ENCODE measurements at places on chromosomes 4 and X. TPM values are rescaled to one million over a fixed set of nuclear protein-coding genes. Genes with fewer than 3 reads are reported as not detected.

DNA sequence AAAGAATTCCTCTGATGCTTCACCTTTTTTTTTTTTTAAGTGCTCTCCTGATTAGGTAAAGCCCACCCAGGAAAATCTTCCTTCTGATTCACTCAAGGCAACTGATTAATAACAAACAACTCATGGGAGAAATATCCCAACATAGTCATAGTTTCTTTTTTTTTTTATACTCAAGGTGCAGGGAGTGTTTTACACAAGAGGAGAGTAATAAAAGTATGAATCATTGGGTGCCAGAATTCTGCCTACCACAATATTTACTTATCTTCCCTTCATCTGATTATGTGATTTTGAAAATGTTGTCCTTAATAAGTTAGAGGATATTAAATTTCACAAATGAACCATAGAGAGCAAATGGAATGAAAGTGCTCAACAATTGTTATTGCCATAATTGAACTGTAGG is 329.9 kb downstream of the TECRL start:
- no peak for DNase-seq

Gene TEX13D
- total RNA-seq: not detected

GRCh38 chr4:101420661-101421060 is 73.3 kb upstream of the PPP3CA start:
- DNase-seq: no peak

DNA sequence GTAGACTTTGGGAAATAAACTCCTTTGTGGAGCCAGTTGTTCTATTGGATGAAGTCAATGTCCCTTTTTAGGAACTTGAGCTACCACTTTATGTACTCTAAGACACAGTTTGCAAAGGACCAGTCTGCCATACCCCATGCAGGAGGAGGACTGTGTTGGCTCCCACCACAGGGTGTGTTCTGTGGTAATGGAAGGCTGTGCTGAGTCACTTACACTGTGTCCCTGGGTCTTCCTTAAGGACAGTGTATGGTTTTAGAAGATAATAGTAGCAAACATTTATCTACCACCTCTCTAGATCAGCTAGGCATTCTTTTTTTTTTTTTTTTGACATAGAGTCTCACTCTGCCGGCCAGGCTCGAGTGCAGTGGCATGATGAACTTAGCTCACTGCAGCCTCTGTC is 184.0 kb upstream of the PGRMC2 start:
- no peak for DNase-seq

DNA sequence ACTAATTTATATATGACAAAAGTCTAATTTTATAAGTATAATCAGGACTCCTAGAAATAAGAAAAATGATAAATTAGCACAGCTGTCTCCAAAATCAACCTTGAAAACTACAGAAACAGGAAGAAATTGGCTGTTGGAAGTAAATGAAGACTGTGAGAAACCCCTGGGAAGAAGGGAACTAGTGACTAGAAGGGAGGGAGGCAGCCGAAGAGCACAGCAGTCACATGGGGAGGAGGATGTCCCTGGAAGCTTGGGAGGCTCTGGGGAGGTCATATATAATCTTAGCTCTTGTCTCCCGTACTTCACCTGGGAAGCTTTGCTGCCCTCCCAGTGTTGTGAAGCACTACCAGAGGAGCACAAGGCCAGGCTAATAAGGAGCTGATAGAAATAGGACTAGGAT is 8.9 kb upstream of the TMA16 start:
- DNase-seq: no peak

Gene C4orf51
- not detected for total RNA-seq

- DNase-seq: no peak
These were observed 354.8 kb downstream of the MID1IP1 start for GRCh38 chrX:39156051-39156450.

- DNase-seq: no peak
These were observed 90.7 kb downstream of the GRIA3 start for GRCh38 chrX:123274796-123275195.

- DNase-seq: no peak
These were observed 13.3 kb downstream of the RAB9A start for GRCh38 chrX:13702111-13702789.

Gene PDCL2
- total RNA-seq: not detected

GRCh38 chr4:945274-946102 is 13.2 kb downstream of the TMEM175 start:
- DNase-seq: no peak

DNA sequence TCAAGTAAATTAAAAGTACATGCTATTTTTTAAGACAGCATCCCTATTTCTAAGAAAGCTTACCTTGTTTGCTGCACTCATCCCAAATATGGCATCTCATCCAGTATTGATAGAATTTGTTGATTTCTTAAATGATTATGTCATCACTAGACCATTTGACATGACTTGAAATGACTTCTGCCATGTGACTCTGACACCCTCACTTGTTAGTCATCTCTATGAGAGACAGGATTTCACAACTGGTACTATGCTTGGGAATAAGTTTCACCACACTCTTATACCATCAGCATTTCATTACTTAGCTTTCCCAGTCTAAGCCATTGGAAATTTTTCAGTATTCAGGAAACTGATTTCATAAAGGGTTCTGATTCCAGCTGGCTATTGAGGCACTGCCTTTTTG is 55.3 kb downstream of the TMPRSS11F start:
- no peak for DNase-seq

Gene PAGE4
- total RNA-seq: not detected

- no peak for DNase-seq
These were observed 144.9 kb downstream of the SPANXA1 start for GRCh38 chrX:141439651-141440050.

DNA sequence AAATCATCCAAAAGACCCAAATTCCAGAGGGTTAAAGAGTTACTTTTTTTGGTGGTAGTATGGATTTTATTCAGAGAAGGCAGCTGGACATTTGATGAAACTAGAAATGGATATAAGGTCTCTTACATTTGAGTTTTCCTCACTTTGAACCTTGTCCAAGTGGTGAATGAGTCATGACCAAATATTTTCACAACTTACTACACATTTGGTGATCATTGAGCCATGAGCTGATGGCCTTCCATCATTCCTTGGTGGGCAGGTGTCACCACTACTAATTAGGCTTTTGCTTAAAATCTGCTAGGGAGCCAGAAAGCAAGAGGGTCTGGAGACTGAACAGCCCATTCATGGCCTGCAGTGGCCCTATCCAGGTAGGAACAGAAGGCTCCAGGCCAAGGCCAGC is 620.2 kb upstream of the INTU start:
- DNase-seq: no peak

DNA sequence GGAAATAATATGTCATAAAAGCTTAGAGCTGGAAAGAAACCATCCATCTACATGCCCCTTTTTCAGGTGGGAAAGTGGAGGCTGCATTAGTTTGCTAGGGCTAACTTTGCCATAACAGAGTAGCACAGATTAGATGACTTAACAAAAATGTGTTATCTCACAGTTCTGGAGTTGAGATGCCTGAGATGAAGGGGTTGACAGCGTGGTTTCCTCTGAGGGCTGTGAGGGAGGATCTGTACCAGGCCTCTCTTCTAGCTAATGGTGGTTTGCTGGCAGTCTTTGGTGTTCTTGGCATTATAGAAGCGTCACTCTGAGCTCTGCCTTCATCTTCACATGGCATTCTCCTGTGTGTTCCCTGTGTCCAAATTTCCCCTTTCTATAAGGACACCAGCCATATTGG is 2.4 kb downstream of the CHRNA9 start:
- no peak for DNase-seq

DNA sequence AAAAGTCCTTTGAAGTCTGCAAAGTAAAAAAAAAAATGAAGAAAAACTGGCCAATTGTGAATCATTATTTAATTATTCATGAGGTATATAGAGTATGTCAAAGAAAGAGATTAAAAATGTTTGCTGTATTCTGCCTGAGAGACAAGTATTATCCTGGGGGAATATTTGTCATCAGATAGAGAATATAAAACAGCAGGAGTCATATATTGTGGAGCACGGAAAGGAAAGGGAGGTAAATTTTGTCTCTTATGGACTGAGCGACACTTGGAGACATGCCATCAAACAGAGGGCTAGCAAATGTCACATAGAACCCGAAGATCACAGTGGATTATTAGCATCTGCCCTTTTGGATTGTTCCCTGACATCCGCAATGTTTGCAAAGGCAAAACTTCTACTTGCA is 39.2 kb upstream of the FAT1 start:
- no peak for DNase-seq

DNA sequence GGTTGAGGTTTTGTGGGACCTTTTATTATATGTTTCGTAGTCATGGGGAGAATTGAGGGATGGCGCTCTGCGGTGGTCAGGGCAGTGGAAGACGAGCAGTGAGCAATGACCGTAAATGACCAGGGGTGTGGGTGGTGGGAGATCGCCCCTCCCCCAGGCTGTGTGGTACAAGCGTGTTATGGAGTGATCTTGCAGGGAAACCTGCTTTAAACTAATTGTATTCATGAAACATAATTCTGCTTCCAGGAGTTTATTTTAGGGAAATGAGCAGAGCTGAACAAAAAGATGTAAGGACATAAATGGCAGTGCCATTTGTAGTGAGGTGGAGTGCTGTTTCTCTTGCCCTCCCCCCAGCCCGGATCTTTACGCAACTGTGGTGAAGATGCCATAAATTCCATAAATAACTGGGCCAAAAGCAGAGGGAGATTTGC is 20.2 kb downstream of the GYG2 start:
- no peak for DNase-seq

All from mucosa of descending colon (tissue), 3 donors.